PC-3 (cell line): ENCODE measurements at places on chromosomes 13 and 19. TPM values are rescaled to one million over a fixed set of nuclear protein-coding genes. Genes with fewer than 3 reads are reported as not detected.
A peak's percentile ranks its signal among the peaks of the same experiment; 100 is the strongest.

DNA sequence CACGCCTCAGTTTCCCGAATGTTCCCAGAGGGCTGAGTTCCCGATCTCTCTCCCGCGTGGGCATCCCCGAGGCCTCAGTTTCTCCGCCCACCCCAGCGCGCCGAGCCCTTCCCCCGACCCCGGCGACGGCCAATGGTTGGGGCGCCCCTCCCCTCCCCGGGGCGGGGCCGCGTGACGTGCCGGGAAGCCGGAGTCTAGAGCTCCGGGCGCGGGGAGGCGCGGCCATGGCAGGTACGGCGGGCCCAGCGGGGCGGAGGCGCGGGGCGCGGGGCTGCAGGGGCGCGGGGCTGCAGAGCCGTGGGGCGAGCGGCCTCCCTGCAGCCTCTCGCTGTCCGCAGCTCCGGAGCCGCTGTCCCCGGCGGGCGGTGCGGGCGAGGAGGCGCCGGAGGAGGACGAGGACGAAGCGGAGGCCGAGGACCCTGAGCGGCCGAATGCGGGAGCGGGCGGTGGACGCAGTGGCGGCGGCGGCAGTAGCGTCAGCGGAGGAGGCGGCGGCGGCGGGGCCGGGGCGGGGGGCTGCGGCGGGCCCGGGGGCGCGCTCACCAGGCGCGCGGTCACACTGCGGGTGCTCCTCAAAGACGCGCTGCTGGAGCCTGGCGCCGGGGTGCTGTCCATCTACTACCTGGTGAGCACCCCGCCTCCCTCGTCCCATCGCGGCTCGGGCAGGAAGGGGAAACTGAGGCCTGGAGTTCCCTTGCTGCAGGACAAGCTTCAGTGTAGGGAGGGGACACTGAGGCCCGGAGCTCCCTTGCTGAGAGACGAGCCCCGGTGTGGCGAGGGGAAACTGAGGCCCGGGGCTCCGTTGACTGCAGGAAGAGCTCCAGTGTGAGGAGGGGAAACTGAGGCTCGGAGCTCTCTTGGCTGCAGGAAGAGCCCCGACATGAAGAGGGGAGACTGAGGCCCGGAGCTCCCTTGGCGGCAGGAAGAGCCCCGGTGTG is at the start of gene MPND:
Gene MPND, plus strand, starts transcription at position 193 of the 938 bp plus-strand sequence. Its CDS starts 32 bp downstream, at position 225.
- H3K4me1 ChIP-seq: peaks cover 5% of the 10 kb centered on the region; the same call in 1 of the 2 replicates
- H3K27ac ChIP-seq: peak within 1 kb of the TSS; percentile 59
- H3K36me3 ChIP-seq: no peaks in the 10 kb centered on the region
- H3K4me3 ChIP-seq: peak within 1 kb of the TSS; percentile 81
- DNase-seq: peak; percentile 82

- peaks cover 11% of the 10 kb centered on the region; the same call in 1 of the 2 replicates for H3K4me1 ChIP-seq
- no peak overlapping the region for H3K4me3 ChIP-seq
- no peaks in the 10 kb centered on the region; the same call in 1 of the 2 replicates for H3K36me3 ChIP-seq
- no peak for DNase-seq
- H3K27ac ChIP-seq: no peak overlapping the region
Observed at GRCh38 chr19:37986048-37986750, 79.2 kb downstream of the SIPA1L3 start.

The KBTBD7 gene
- 1.0 and 1.6 TPM in 2 replicates for total RNA-seq

The CYP2A7 gene
- total RNA-seq: not detected in 2 replicates

GRCh38 chr13:41411522-41411921 is 45.8 kb upstream of the RGCC start:
- H3K4me1 ChIP-seq: no peaks in the 10 kb centered on the region
- H3K27me3 ChIP-seq: no peaks in the 10 kb centered on the region
- peak; percentile 58 for DNase-seq
- H3K36me3 ChIP-seq: no peaks in the 10 kb centered on the region
- no peak overlapping the region for H3K4me3 ChIP-seq

- no peak overlapping the region for H3K4me3 ChIP-seq
- no peak overlapping the region for H3K27ac ChIP-seq
- DNase-seq: no peak
Observed at GRCh38 chr13:25192936-25193335, 20.8 kb upstream of the AMER2 start.

- no peak overlapping the region for H3K4me3 ChIP-seq
- no peak for DNase-seq
- H3K4me1 ChIP-seq: peaks cover 7% of the 10 kb centered on the region
- H3K36me3 ChIP-seq: no peaks in the 10 kb centered on the region; the same call in 1 of the 2 replicates
- no peaks in the 10 kb centered on the region for H3K27me3 ChIP-seq
Observed at GRCh38 chr19:7426986-7427385, 61.8 kb downstream of the PEX11G start.
